ENCODE measurements at places on chromosomes 11 and 22.

- DNase-seq = no peak
Observed at GRCh38 chr11:45300715-45301114, 14.6 kb upstream of the SYT13 start.

GRCh38 chr11:35541621-35542375, 16.4 kb upstream of the PAMR1 start:
- no peak for DNase-seq

- no peak for DNase-seq
Observed at GRCh38 chr11:116640641-116641402, 132.0 kb downstream of the BUD13 start.

GRCh38 chr11:73997120-73997770, 11.6 kb downstream of the UCP3 start:
- no peak for DNase-seq

- no peak for DNase-seq
Observed at GRCh38 chr11:127675581-127675980, 675.0 kb upstream of the KIRREL3 start.

DNA sequence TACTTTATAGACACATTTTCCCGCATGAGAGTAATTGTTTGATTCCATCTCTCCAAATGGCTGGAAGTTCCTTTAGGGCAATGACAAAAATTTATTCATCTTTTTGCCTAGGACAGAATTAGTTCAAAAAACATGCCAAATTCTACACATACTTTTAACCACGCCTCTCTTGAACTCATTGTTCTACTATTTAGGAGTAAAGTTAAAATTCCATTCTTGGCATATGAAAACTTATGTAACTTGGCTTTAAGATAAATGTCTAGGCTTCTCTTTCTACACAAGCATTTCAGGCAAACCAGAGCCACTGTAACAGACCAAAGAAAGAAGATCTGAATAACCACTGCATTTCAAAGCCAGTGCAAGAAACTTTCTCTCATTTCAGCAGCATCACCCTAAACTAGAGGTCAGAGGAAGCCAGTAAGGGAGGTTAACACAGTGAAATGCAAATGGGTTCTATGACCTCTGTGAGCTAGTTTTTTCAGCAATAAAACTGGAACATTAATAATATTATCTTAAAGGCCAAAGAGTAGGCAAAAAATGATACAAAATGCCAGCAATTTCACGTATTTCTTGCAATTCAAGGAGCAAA, 73.0 kb downstream of the RSF1 start:
- no peak for DNase-seq

GRCh38 chr11:36363361-36364268, 67.5 kb downstream of the PRR5L start:
- peak; percentile 35 for DNase-seq

DNA sequence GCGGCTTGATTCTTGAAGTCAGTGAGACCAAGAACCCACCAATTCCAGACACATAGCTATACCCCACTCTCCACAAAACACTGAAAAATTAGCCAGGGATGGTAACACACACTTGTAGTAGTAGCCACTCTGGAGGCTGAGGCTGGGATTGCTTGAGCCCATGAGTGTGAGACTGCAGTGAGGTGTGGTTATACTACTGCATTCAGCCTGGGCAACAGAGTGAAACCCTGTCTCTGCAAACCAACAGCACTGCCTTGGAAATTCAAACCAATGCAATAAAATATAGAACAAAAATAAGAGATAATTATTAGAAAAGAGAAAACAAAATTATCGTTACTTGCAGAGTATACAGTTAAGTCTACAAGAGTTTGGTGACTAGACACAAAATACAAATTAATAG, 20.2 kb upstream of the PRDM10 start:
- no peak for DNase-seq

DNA sequence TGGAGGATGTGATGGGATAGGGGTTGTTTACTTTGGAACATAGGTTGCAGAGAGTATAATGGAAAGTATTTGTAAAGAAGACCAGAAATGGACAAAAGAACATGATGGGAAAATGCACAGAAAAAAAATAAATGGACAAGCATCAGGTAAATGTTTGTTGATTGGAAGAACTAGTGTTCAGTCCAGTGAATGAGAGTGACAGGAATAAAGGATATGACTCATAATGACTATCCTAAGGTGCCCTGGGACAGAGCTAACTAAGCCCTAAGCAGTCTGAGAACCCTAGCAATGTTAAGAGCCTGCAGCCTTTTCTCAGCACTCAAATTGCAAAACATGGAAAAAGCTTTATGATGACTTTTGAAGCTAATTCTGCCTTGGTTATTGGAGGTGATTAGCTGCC, 732.8 kb upstream of the ANO5 start:
- no peak for DNase-seq

DNA sequence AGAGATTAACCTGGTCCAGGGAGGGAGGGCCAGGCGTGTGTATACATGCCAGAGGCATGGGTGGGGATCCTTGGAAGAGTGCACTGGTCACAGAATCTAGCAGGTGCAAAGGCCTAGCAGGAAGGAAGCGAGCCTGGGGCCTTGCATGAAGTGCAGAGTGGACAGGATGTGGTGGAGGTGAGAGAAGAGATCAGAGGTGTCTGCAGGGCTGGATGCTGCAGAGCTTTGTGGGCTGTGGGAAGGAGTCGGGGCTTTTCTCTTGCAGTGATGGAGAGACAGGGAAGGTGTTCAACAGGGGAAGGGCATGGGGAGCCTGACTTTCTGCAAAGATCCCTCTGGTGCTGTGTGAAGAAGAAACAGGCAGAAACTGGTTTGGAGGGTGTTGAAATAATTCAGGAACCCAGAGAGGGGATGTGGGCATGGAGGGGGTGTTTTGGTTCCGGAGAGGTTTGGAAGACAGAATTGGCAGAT, 2.5 kb upstream of the TPST2 start:
- DNase-seq = no peak

- peak; percentile 15 for DNase-seq
Observed at GRCh38 chr22:27714068-27714467, 87.5 kb downstream of the MN1 start.

- DNase-seq = no peak
Observed at GRCh38 chr11:20027556-20028013, 132.7 kb downstream of the DBX1 start.

- DNase-seq = peak; percentile 74
Observed at GRCh38 chr11:124762105-124762623, at the start of gene ESAM. Gene ESAM, minus strand, starts transcription at chr11:124762290. Its CDS starts 136 bp downstream, at chr11:124762154.

DNA sequence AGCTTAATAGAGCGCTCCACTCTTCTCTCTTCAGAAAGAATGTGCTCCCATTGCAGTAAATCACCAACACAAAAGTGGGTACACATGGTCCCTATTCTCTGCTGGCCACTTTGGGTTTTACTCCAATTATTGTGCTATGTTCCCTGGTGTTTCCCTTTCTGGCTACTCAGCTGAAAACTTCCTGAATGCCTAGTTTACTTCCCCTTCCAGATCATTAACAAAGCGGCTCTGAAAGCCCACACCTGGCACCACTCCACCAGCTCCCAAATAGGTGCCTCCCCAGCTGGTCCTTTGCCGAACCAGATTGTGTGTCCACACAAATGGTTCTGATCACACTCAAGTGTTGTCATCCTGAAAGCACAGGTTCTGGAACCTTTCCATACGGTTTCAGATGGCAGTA, 443.7 kb downstream of the NTM start:
- DNase-seq = no peak

GRCh38 chr22:40594924-40595323, 41.6 kb downstream of the MRTFA start:
- DNase-seq = no peak

GRCh38 chr11:114285599-114285998, 10.6 kb upstream of the NNMT start:
- DNase-seq = peak; percentile 34

DNA sequence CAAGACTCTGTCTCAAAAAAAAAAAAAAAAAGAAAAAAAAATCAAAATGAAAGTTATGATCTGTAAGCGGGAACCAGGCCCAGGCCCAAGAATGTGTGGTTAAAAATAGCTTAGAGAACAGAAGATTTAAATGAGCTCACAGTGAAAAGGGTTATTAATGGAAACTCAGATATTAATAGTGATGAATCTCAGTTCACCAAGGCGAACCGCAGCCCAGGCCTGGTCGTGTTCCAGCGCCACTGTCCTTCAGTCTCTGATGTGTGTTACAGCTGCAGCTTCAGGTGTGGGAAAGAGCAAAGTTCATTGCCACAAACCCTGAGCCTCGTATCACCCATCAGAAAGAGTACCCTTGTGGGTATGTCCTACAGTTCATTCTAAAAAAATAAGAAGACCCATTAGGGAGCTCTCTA, 107.1 kb downstream of the GAB2 start:
- DNase-seq = peak; percentile 5

- no peak for DNase-seq
Observed at GRCh38 chr11:60691661-60692060, 7.8 kb upstream of the MS4A8 start.

- no peak for DNase-seq
Observed at GRCh38 chr11:28337701-28338100, 229.5 kb downstream of the METTL15 start.

DNA sequence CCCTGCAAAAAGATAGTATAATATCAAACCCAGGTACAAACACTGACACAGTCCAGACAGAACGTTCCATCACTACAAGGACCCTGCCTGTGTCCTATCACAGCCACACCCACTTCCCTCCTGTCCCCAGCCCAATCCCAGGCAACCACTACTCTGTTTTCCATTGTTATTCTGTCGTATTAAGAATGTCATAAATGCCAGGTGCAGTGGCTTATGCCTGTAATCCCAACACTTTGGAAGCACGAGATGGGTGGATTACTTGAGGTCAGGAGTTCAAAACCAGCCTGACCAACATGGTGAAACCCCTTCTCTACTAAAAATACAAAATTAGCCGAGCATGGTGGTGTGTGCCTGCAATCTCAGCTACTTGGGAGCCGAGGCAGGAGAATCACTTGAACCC, 89.0 kb downstream of the TRMU start:
- DNase-seq = no peak

DNA sequence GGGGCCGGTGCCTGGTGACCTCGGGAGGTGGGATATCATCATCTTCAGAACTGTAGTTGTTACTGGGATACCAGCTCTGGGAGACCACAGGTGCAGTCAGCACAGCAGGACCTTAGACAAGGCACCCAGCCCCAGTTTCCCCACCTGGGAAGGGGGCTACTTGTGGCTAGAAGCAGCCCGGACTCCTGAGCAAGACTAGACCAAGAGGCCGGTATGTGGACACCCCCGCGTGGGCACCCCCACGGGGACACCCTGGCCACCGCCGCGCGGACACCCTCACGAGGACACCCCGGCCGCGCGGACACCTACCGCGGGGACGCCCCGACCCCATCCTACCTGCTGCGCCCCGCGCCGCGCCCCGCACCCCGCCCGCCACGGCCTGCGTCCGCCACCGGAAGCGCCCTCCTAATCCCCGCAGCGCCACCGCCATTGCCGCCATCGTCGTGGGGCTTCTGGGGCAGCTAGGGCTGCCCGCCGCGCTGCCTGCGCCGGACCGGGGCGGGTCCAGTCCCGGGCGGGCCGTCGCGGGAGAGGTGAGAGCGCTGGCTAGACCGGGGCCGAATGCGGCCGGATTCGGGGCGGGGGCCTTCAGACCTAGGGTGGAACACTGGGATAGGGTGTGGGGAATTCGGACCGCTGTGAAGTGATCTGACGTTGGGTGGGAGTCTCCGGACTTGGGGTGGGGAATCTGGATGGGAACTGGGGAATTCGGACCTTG, at the start of the genes COMT and TXNRD2:
COMT (plus strand) TSS at position 408 of the 718 bp plus-strand sequence. CDS start 20,755 bp downstream, outside the sequence.
TXNRD2 (minus strand) TSS at position 454 of the 718 bp plus-strand sequence; CDS start at position 439, 15 bp downstream.
- DNase-seq = peak; percentile 71

- DNase-seq = no peak
Observed at GRCh38 chr11:90284171-90284570, 61.3 kb upstream of the CHORDC1 start.

- no peak for DNase-seq
Observed at GRCh38 chr11:74010306-74011300, 1.7 kb upstream of the UCP3 start.

GRCh38 chr11:45079943-45080719, 66.3 kb upstream of the PRDM11 start:
- DNase-seq = no peak

- DNase-seq = no peak
Observed at GRCh38 chr11:128424271-128424711, 163.1 kb downstream of the ETS1 start.

- DNase-seq = peak; percentile 73
Observed at GRCh38 chr11:10893714-10894151, 35.9 kb upstream of the ZBED5 start.

GRCh38 chr11:123409456-123410217, 20.4 kb upstream of the GRAMD1B start:
- DNase-seq = no peak

DNA sequence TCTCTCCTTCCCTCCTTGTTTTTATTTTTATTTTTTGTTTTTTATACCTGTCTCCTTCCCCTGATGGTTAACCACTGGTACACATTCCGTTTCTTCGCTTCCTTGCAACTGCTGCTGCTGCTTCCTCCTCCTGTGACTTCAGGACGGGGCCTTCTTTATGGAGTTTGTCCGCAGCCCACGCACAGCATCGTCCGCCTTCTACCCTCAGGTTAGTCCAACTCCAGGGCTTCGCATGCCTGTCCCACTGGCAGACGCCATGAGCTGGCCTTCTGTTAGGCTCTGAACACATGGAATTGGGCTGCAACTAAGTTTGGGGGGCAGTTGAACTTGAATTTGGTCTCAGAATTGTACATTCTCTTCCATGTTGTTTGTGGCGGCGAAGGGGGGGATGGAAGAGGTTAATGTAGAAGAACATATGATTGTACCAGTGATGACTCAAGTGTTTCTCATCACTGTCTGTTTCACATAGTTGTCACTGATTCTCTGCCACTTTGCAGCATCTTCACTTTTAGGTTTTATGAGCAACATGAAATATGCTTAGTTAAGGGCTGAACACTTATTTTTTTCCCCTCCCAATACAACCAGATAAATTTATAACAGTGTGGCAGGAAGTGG, 83.0 kb upstream of the YWHAH start:
- no peak for DNase-seq

DNA sequence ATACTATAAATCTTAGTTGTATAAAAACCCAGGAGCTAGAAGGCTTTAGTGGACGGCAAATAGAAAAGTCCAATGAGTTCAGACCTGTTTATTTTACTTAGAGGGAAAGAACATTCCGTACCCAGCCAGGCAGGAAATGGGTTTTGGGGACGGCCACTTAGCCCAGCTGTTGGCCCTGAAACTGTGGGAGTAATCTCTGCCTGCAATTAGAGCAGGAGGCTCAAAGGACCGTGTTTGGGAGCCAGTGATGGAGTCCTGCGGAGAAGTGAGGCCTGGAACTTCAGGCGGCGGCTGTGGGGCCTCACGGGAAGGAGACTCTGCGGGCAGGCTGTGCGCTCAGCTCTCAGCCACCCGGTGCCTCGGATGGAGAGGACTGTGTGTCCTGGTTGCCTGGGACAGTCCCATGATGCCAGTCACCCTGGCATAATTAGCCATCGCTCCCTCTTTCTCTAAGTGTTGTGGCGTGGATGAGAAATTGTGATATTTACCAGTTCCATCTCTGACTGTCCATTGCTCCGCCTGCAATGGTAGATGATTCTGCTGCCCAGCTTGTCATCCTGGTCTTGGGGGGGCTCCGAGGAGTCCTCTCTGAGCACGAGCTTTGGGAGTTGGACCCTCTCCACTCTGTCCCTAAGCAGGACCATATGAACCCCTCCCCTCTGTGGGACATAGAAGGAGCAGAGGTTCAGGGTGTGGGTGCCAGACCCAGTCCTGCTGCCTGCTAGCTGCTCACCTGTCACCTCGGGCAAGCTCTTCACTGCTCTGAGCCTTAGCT, 530.3 kb downstream of the TBC1D22A start:
- DNase-seq = no peak

GRCh38 chr22:33882991-33883390, 37.3 kb downstream of the LARGE1 start:
- DNase-seq = no peak
